ENCODE measurements at places on chromosomes 11 and 22.

GRCh38 chr22:25186140-25186539 lies 13.5 kb upstream of the CRYBB3 start:
- DNase-seq, result no peak

GRCh38 chr11:128039140-128040021 lies 548.0 kb downstream of the ETS1 start:
- peak; percentile 63 for DNase-seq

DNA sequence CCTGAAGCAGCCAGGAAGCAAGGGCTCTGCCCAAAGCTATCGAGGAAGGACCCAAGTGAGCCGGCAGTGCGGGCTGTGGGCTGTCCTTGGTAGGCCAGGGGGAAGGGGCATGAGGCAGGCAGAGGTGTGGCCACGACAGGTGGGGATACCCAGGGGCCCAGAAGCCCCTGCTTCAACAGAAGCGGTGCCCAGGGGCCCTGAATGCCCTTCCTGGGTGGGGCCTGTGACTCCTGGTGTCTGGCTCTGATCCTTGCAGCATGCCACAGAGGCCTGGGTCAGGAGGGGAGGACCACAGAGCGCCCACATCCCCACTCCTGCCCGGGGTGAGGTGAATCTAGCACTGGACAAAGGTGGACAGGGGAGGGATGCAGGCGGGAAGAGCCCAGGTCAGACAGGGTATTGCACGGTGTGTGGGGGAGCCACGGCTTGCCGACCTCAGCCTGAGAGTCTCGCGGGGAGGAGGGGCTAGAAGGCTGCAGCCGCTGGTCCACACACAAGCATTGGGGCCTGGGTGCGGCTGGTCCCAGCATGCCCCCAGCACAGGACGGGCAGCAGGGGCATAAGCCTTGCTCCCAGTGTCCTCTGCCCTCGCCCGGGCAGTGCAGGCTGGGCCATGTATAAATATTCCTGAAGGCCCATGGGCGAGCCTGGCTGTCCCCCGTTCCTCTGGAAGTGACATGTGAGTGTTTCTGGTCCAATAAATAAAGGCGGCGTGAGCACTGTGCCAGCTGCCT lies 19.0 kb downstream of the MAFF start:
- no peak for DNase-seq

GRCh38 chr22:21972293-21972779 lies 10.3 kb downstream of the TOP3B start:
- DNase-seq, result peak; percentile 61

- no peak for DNase-seq
Measured at GRCh38 chr11:13210424-13210823, 67.2 kb upstream of the BMAL1 start.

DNA sequence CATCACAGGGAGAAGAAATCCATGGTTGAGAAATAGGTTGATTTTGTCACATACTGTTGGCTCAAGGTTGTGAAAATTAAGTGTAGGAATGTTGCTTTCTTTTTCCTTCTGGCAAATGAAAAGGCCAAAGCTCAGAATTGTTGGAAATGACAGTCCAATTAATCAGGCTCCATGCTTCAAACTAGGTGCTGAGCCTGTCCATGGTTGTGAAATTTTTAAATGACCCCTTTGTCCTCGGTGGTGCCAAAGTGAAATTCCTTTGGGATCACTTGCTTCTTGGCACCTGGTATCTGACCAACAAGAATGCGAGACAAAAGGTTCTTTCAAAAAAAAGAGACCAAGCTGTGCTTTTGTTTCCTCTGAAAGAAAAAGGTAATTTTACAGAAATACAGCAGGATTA lies 451.9 kb downstream of the ETS1 start:
- no peak for DNase-seq

DNA sequence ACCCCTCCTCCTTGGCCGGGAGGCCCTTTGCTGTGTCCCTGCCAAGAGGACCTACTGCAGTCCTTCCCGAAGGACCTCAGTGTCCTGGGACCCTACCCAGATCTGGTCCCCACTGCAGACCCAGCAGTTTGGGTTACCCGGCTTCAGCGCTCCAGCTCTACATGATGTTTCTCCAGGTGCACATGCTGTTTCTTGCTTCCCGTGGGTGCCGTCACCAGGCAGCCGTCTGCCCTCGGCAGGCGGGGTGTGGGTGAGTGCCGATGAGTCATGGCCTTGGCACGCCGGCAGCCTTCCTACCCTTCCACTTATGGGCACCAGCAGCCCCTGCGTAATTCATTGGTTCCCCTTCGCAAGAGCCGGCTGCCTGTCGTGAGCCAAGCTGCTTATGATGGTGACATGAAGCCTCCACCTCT lies 101.8 kb downstream of the BCR start:
- no peak for DNase-seq

- peak; percentile 40 for DNase-seq
Measured at GRCh38 chr11:119056421-119056999, 495 bp downstream of the HYOU1 start.

DNA sequence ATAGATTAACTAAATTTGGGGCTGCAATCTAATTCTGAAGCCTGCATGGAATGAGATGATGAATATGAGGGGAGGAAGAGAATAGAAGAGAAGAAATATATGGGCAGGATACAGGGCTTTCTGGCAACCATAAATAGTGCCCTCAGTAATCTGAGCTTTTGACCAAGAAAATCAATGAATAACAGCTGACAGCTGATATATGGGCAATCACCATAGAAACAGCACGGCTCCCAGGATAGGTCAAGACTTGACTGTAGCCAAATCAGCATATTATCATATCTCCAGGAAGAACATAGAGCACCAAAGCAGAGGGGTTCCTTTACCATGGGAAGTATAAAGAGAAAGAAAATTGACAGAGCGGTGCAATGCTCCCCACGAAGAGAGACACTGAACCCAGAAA lies 643.8 kb upstream of the TENM4 start:
- DNase-seq, result no peak
